ENCODE measurements at places on chromosomes 2 and 18.

- no peak for DNase-seq
These were observed 573 bp downstream of the IGFBP2 start for GRCh38 chr2:216633616-216634369.

DNA sequence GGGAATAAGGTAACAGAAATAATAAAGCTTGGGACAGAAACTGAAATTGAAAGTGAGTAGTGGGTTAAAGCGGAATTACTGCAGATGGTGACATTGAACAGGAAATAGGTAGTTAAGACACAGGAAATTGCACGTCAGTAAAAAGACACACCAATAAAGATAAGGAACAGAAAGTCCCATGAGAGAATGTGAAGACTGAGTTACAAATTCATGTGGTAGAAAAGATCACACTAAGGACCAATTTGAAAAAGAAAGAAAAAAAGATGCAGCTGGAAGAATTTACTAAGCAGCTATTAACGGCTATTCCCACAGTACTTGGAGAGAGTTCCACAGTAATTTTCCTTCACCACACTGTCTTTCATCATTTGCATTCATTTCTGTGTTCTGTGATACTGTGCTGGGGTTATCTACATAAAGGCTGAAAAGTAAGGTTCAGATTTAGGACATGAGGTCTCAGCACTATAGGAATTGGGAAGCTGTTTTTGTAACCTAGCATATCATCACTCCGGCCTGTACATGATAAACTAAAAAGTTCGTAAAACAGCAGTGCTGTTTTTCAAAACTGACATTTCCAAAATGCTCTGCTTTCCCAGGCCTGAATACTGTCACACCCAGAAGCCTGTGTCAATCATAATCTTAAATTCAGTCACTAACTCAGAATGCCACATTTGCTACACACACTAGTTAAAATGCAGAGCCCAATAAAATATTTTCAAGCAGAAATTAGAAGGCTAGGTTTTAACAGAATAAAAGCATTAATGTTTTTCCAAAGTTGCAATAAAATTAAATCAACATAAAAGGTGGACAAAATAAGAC is 42.9 kb downstream of the SRBD1 start:
- DNase-seq = no peak

- DNase-seq = peak; percentile 11
These were observed 1.4 kb upstream of the IDH1 start for GRCh38 chr2:208256192-208256782.

GRCh38 chr2:74019516-74019915 is 34.8 kb downstream of the TET3 start:
- DNase-seq = no peak

DNA sequence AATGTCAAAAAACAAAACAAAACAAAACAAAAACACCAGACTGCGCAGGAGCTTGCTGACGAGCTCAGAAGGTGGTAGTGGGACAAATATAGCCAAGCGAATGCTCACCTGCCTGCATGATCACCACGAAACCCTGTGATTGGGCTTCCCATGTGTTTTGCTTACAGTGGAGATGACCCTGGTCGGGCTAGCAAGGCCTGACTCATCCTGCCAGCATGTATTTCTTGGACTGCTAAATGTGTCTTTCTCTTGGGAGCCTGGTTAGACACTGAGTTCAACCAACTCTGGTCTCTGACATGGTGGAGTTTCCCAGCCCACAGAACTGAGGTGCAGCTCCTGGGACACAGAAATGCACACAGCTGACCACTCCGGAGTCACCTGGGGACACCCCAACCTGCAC is 30.7 kb upstream of the DUSP2 start:
- no peak for DNase-seq

DNA sequence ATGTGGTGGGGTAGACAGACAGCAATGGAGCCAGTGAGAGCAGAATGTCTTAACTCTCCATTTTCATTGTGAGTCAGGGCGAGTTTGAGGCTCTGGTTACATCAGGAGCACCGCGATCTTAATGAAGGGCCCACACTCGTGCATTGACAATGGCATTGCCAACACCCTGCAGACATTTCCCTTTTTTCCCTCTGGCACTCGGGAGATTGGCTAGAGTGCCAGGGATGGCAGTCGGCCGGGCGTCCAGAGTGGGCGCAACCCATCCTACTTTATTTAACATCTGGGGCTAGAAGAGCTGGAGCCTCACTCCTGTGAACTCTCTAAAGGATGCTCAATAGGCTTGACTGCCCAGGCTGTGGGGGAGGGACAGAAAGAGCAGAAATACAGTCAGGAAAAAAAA is 9.7 kb downstream of the PROKR1 start:
- DNase-seq = peak; percentile 22

- DNase-seq = no peak
These were observed 63.9 kb downstream of the ALPK2 start for GRCh38 chr18:58565021-58565420.

DNA sequence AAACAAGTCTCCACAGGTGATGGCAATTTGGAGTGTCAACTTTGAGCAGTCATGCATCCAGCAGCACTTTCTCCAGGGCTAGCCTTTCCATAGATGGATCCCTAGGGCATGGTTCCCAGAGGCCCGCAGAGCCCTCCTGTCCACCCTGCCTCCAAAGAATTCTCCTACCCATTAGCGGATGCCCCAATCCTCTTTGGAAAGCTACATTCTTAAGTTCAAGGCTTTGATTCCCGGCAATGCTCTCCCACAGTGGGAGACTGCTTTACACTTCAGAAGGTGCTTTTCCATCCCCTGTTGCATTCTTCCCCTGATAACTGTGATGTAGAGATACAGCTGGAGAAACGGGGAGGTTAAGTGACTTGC is 61.3 kb downstream of the ACAA2 start:
- no peak for DNase-seq

DNA sequence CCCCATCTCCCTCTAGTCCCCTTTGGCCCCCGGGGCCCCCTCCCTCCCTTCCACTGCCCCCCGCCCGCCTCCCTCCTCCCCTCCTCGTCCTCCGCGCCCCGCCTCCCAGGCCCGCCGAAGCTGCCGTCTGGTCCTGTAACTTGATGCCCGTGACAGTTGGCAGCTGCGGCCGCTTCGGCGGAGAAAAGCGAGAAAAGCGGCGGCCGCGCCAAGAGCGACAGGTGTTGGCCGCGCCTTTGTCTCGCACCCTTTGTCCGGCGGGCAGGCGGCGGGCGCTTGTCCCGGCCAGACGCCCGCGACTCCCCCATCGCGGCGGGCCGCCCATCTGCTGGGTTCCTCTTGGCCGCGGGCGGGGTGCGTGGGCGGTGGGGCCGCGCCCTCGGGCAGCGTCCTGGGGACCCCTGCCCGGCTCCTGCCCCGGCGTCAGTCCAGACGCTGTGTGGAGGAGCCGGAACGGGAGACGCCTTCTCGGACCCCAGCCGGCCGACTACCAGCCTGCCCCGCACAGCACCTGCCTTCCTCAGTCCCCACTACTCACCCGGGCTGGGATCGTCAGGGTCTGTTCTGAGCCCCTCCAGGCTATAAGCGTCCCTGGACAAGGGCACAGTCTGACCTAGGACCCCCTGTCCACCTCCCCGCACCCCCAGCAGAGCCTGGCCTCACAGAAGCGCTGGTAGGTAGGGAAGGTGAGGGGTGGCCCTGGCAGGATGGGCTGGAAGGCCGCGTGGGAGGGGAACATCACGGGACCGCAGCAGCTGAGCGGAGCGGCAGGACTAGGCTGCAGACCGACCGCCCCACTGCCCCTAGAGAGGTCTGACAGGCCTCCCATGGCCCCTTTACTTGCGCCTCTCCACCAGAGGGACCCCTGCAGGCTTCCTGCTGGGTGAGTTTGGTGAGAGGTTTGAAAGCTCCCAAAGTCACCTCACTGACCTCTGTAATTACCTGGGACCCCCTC is 1.2 kb upstream of the HES6 start:
- no peak for DNase-seq

- DNase-seq = no peak
These were observed 35.0 kb upstream of the EVA1A start for GRCh38 chr2:75595541-75596395.

DNA sequence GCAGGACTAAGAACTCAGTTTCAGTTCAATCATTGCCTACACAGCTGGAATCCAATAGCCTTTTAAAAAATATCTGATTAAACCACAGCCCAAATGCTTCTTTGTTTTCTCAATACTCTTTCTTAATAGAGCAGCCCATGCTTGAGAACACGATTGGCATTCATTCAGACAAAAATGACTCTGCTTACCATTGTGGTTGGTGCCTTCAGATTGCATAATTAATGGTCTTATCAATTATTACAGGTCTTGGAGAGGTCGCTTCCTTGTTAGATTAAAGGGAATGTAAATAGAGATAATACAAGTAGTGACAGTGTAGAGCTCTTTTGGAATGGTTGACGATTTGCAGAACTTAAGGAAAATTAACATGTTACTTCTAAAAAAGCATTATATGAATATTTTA is 107.2 kb downstream of the RNF152 start:
- DNase-seq = no peak

GRCh38 chr2:225233234-225233633 is 166.3 kb upstream of the NYAP2 start:
- DNase-seq = no peak

- peak; percentile 71 for DNase-seq
These were observed 118.6 kb downstream of the ANKRD44 start for GRCh38 chr2:197191940-197192322.

DNA sequence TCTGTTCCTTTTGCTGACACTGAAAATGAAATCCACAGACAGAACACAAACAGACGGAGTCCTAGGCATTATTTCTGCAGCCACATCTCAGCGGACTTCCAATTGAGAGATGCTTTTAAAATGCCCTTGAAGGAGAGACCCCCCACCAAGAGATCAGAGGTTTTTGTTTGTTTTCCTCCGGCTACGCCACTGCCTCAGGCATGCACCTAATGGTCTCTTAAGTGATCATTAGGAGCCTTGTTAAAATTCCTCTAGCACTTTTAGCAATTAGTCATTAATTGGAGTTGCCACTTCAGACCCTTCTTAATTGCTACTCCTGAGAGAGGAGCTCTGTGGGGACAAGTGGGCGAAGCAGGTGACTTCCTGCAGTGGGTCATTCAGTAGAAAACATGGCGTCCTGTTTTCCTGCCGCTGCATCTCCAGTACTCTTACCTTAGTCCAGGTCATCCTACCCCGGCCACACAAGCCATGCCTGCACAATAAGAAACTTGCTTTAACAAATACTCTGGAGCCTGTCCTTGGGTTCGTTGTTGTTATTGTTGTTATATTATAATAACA is 257.7 kb upstream of the CHAC2 start:
- no peak for DNase-seq

GRCh38 chr2:76197428-76197827 is 486.7 kb upstream of the GCFC2 start:
- DNase-seq = no peak
